NCI-H510A (cell line): ENCODE measurements at places on chromosomes 11 and 22.

DNA sequence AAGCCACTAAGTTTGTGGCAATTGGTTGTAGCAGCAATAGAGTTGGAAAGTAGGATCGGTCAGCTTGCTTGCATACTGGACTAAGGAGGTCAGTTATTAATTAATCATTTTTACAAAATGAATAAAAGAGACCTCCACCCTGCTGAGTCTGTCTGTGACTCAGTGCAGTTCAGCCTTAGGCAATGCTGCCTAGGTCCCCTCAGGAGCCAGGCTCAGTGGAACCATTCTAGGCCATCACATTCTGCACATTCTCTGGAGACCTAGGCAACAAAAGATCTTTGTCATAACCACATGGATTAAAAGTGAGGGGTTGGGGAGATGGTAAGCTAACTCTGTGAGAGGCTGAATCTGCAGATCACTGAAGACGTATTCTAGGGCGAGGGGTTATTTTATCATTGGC is 178.7 kb upstream of the CADM1 start:
- no peak for DNase-seq

GRCh38 chr11:118746988-118747585 is 43.9 kb downstream of the DDX6 start:
- no peak for DNase-seq

DNA sequence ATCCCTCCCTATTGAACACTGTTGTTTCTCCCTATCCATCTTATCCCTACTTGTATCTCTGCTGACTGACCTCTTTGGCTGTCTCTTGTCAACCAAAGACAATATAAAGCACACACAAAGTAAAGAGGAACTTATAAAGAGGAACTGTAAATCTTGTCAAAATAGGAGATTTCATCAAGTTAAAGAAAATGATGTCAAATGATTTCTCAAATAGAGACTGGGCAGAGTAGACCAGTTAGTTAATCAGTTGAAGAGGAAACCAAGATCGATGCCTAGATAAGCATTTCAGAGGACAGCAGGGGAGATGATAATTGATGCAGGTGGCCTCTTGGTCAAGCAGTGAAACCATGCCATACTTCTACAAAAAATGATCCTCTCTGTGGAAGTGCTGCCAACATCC is 22.7 kb downstream of the KCNQ1OT1 start:
- no peak for DNase-seq

DNA sequence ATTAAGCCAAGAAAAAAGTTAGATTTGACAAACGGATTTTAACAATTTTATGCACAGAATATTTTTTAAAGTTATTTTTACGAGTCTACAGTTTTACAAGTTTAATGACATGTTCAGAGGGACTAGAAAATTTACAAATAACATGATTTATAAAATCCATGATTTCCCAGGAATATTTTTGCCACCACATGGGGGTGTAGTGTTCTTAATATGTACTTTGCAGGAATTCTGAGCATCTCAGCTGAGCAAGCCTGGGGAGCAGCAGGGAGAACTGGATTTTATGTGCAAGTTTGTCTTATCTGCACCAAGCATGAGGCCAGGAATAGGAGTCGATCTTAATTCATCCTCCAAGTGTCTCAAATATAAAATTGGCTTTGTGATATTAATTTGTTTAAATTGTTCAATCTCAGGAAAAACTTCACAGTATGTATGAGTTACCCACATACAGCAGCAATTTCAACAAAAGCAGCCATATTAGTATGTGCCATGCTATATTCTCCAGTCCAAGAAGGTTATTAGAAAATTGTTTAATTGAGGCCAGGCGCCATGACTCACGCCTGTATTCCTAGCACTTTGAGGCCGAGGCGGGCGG is 826.3 kb downstream of the DLG2 start:
- DNase-seq = no peak
